ENCODE measurements at places on chromosomes 11 and 22.

GRCh38 chr22:35409783-35410662, 10.1 kb downstream of the MCM5 start:
- no peak for DNase-seq

GRCh38 chr11:31871310-31872075, 60.4 kb upstream of the PAX6 start:
- DNase-seq, result no peak

GRCh38 chr22:25137577-25138525, 61.8 kb upstream of the CRYBB3 start:
- no peak for DNase-seq

GRCh38 chr11:113778111-113778910, 1.3 kb upstream of the CLDN25 start:
- no peak for DNase-seq

DNA sequence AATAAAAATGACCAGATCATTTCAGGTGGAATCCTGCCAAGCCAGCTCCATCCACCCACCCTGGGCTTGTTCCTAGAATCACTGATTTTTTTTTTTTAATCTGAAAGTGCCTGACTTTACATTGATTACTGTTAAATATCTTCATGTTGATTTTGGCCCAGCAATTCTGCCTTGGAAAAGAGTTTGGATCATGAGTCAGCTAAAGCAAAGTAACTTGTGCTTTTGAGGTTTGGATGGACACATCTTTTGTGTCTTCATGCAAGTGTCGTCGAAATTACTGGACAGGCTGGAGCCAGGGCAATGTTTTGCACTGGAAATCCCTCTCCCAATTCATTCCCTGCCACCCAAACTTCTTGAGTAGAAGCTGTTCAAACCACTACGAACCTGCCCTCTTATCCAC, 164.0 kb upstream of the SYT13 start:
- DNase-seq, result no peak

- no peak for DNase-seq
These were observed 22.2 kb upstream of the PICK1 start for GRCh38 chr22:38034884-38035529.

DNA sequence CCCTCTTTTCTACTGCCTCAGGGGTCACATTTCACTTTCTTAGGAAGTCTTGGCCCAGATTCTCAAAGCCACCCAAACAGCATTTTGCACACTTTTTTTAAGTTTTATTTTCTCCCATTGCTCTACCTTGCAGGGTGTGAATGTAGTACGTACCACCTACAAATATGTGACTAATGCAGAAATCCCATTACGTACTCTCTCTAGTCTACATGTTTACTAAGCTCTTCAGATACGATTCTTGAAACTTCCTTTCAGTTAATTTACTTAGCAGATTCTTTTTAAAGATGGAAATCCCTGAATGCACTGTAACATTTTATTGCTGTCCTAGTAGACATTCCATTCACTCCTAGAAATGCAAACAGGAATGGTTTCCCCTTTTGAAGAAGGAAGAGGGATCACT, 61.3 kb downstream of the LRRC4C start:
- DNase-seq, result no peak

- DNase-seq, result no peak
These were observed 4.1 kb upstream of the ANKRD13D start for GRCh38 chr11:67284811-67285540.

GRCh38 chr11:118514103-118514502, 13.2 kb upstream of the TTC36 start:
- DNase-seq, result no peak

GRCh38 chr11:30859669-30860068, 273.5 kb upstream of the MPPED2 start:
- no peak for DNase-seq

GRCh38 chr22:42591987-42592386, 22.7 kb downstream of the POLDIP3 start:
- DNase-seq, result no peak

DNA sequence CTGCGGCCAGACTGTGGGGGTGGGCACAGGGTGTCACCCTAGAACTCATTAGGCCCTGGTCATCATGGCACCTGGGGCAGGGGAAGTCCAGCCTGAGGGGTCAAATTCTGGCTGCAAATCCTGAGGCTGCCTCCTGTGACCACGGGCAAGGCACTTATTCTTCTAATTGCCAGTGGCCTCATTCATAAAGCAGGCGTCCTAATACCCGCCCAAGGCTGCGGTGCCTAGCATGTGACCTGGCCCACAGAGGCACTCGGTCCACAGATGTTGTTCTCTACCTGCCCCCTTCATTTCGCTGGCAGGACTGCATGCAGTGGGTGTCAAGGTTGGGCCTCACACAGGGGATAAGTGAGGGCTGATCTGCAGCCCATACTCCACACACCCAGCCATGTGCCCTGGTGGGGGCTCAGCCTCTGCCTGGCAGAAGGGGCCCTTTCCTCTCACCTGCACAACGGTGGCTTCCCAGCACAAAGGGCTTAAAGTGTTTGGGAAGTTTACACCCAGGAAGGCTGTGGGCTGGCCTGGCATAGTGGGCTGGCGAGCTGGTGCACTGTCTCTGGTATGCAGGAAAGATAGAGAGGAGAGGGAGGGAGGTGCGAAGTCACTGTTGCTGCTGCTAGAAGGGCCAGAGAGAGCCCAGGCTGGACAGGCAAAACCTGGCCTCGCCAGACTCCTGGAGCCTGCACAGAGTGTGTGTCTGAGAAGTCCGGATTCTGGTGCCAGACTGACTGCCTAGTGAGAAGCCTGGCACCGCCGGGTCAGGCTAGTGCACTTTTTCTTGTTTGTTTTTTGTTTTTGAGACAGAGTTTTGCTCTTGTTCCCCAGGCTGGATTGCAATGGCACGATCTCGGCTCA, 3.2 kb downstream of the MPST start:
- DNase-seq, result no peak

DNA sequence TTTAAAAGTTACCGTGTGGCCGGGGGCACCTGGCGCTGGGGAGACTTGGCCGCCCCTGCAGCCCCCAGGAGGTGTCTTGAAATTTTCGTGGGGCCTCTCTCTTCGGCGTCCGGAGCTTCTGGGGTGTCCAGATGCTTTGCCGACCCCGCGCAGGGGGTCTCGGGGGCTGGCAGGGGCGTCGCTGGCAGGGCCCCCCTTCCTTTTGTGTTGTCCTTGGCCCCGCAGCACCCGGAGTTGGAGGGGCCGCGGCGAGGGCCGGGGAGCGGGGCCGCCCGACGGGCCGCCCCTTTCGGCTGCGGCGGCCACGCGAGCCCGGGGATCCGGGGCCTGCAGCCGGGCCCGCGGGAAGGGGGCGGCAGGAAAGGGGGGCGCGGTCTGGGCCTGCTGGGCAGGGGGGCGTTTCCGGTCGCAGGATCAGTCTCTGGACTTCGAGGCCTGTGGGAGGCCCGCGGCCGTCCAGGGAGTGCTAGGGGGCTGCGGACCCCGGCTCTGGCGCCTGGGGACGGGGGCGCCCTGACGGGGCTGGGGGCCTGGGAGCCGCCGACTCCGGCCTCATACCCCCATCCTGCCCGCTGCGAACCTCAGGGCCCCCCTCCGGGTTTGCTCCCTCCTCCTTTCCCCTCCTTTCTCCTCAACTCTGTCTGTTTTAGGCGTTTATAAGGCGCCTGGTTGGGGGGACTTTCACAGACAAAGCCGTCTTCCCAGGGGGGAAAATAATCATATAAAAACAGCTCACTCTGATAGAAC, 869 bp downstream of the ZC3H7B start:
- no peak for DNase-seq

DNA sequence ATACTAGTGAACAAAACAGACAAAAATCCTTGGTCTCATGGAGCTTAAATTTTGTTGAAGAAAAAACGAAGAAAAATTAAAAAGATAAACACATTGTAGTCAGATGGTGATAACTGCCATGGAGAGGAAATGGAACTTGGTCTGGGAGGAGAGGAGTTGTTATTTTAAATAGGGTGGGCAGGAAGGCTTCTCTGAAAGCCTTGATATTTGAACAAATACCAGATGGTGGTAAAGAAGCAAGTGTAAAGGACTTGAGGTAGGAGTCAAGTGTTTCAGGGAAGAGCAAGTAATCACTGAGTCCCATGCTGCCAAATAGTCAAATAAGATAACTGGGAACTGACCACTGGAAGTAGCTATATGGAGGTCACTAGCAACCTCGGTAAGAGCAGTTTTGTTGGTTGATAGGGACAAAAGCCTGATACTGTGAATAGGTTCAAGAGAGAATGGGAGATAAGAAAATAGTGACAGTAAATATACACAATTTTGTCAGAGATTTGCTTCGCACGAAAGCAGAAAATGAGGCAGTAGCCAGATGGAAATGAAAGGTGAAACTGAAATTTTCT, 55.1 kb downstream of the SESN3 start:
- no peak for DNase-seq

- no peak for DNase-seq
These were observed 300.1 kb downstream of the CNTN5 start for GRCh38 chr11:99320769-99321290.

DNA sequence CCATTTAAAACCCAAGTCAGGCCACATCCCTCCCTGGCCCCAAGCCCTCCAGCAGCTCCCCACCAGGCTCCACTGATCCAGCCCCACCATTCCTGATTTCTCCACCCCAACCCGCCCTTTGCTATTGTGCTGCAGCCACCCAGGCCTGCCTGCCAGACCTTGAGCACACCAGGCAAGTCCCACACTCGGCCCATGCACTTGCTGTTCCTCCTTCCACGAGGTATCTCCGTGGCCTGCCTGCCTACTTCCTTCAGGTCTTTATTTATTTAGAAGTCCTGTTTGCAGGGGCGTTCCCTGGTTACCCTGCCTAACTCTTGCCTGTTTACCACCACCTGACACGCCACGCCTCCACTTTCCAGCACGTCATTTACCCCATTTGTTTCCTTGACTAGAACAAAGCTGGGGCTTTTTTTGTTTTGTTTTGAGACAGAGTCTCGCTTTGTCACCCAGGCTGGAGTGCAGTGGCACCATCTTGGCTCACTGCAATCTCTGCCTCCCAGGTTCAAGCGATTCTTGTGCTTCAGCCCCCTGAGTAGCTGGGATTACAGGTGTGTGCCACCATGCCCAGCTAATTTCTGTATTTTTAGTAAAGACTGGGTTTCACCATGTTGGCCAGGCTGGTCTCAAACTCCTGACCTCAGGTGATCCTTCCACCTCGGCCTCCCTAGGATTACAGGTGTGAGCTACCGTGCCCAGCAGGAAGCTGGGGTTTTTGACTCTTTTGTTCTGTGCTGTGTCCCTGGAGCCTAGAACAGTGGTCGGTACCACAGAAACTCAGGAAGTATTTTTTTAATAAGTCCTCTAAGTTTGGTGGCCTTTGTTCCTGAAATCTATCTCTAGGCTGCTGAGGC, 6.7 kb downstream of the CENPM start:
- DNase-seq, result no peak

- DNase-seq, result no peak
These were observed at the start of gene ADM2 for GRCh38 chr22:50481440-50482106. Gene ADM2 (plus strand): TSS chr22:50481543. CDS start chr22:50481848, 305 bp downstream.

DNA sequence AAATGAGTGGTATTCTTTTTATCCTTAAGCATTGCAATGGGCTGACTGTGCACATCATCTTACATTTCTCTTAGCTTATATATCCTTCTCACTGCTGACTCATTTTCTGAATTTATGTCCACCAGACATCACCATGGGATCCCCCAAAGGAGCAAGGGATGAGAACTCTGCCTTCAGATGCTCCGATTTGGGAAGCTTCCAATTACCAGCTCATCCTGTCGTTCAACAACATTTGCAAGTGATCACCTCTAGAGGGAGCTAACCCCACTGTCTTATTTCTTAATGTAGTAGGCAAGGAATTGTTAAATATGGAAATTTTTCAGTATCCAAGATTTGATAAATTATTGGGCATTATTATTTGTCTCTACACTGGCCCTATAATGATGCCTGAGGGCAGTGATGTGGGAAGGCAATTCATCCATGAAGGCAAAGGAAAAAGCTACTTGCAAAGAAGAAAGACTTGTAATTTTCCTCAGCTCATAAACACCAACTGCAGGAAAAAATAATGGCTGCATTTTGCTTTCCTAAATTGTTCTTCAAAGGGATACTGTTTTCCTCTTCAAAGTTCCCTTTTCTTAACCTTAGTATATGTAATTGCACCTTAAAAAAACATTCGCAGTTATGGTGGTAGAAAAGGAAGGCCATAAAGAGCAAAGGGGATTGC, 102.4 kb upstream of the FSHB start:
- no peak for DNase-seq

GRCh38 chr11:62337303-62338181, at the start of gene ASRGL1:
Gene ASRGL1 (plus strand): TSS chr11:62337448. CDS start chr11:62337978, 530 bp downstream.
- peak; percentile 41 for DNase-seq

DNA sequence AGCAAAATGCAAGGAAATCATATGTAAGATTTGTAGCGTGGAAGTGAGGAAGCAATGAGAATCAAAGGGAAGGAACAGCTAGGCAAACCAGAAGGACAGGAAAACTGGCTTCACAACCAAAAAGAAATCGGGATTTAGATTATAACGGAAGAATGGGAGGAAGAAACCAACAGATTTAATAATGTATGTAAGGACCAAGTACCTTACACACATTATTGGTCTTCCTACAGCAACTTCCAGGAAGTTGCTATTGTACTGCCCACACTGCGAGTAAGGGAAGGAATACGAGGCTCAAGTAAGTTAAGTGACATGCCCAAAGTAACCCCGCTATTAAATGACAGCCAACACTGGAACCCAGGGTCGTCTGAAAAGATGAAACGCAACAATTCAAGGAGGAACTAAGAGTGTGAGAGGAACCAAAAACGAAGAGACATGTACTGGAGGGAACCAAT, 473 bp downstream of the TXN2 start:
- no peak for DNase-seq

GRCh38 chr11:66118847-66119246, 48.8 kb downstream of the PACS1 start:
- DNase-seq, result no peak

DNA sequence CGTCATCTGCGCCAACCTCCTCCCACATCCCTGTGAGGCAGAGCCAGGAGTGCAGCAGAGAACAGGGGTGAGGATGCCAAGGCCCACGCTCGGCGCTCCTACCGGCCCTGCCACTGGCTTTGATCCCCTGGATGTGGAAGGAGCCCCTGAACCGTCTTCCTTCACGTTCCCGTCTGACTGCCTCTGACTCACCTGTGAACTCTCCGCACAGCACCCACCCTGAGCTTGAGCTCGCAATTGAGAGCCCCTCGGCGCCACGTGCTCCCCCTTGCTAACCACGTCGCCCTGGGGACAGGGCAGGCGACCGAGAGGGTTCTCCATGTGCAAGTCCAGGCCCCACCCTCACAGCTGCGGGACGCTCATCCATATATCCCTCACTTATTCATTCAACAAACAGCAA, 645.3 kb downstream of the BRD1 start:
- no peak for DNase-seq

DNA sequence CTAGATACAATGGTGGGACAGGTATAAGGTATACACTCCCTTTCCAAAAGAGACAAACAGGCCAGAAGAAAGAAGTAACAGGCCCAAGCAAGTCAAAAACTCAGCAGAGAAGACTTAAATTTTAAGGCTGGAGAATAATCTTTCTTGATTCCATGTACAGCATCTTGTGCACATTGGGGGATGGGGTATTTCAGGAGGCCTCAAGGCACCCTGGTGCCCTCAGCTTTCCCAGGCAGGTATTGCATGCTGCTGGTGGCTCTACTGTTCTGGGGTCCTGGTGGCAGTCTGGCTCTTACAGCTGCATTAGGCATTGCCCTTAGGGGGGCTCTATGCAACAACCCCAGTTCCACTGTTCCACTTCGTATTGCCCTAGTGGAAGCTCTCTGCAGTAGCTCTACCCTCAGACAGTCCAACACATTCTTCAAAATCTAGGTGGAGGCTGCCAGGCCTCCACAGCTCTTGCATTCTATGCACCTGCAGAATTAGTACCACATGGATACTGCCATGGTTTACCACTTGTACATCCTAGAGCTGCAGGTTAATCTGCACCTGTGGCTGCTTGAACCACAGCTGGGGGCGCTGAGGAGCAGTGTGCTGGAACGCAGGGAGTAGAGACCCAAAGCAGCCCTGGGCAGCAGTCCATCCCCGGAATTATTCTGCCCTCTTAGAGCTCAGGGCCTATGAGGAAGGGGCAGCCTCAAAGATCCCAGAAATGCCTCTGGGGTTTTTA, 4.2 kb upstream of the CTSC start:
- no peak for DNase-seq
